Hindlimb muscle (tissue), 1 donor: ENCODE measurements at places on chromosomes 3 and 15.

DNA sequence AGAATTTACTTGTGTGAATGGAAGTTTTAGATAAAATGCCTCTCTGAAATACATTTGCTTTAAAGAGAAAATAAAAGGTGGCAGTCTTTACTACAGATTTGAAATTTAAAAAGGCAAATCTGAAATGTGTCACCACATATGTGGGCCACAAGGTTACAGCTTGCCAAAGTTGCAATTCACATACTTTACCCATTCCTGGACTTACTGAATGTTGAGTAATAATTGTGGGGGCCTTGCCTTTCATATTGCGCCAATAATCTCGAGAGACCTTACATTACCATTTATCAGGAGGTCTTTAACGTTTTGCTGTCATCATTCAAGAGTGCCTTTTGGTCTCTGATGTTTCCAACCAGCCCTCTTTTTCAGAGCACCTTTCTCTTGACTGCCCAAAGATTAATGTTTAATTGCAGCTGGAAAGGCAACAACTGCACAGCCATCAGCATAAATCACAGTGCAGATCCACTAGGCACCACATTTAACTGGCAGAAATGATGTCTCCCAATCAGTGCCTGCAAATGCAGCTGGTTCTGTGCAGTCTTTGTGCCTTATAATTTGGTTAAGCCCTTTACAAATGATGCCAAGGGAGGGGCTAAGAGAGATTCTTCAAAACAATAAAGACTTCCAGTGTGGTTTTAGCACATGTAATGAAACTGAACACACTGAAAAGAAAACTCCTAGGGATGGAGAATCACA, 206.8 kb downstream of the MAGI1 start:
- no peak for DNase-seq

- DNase-seq = no peak
These were observed 103.5 kb upstream of the KCNAB1 start for GRCh38 chr3:156016902-156017301.

- DNase-seq = no peak
These were observed 53.2 kb downstream of the STAC start for GRCh38 chr3:36433511-36433910.

DNA sequence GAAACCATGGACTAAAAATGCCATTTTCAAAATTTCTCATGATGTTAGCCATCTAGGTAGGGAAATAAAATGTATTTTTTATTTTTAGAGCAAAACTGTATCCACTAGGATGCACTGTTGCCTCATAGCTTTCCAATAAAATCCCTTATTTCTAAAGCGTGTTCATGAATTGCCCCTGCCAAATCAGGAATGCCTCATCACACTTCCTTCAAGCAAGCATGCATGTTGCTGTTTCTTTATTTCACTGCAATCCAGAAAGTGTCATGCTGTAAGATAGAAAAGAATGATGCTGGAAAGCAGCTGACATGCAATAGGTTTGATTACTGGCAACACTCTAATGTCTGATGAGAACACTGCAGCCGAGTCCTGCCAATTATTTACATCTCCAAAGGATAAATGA, 239.5 kb downstream of the CHL1 start:
- no peak for DNase-seq
